ENCODE measurements at places on chromosomes 5 and 9.

DNA sequence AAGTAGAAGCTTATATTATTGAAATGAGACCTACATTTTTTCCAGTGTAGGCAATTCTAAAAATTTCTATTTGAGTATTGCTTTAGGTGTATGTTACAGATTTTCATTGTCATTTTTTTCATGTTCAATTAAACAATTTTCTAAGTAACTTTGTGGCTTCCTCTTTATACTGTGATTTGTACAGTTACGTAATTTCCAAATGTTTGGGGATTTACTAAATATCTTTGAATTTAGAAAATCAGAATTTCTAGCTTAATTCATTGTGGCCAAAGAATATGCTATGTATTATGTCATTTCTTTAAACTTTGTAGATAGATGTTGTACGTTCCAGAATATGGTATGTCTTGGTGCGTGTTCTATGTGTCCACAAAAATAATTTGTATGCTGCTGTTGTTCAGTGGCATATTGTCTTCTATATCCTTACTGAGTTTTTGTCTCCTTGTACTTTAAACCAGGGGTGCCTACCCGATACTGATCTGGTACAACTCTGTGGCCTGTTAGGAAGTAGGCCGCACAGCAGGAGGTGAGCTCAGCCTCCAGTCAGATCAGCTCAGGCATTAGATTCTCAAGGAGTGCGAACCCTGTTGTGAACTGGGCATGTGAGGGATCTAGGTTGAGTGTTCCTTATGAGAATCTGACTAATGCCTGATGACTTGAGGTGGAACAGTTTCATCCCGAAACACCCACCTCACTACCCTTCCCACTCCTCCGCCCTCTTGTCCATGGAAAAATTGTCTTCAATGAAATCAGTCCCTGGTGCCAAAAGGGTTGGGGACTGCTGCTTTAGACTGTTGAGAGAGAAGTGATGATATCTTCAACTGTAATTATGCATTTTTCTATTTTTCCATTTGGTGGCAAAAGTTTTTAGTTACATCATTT lies 63.5 kb downstream of the UBE2R2 start:
- no peak for DNase-seq

DNA sequence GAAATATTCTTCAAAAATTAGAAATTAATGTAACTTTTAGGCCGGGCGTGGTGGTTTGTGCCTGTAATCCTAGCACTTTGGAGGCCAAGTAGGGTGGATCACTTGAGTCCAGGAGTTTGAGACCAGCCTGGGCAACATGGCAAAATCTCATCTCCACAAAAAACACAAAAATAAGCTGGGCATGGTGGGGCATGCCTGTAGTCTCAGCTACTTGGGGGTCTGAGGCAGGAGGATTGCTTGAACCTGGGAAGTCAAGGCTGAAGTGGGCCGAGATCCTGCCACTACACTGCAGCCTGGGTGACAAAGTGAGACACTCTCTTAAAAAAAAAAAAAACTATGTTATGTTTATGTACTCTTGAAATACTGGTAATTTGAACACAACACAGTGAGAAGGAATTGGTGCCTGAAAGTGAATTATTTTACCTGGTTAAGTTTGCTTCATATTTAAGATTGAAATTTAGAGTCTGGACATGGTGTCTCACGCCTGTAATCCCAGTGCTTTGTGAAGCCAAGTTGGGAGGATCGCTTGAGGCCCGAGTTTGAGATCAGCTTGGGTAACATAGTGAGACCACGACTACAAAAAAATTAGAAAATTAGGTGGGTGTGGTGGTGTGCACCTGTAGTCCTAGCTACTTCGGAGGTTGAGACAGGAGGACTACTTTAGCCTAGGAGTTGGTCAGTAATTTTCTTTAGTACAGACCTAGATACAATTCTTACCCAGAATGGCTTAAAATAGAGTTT lies 15.0 kb downstream of the ARRDC3 start:
- DNase-seq, result no peak

GRCh38 chr5:68172314-68172713 lies 43.2 kb upstream of the PIK3R1 start:
- DNase-seq, result no peak

DNA sequence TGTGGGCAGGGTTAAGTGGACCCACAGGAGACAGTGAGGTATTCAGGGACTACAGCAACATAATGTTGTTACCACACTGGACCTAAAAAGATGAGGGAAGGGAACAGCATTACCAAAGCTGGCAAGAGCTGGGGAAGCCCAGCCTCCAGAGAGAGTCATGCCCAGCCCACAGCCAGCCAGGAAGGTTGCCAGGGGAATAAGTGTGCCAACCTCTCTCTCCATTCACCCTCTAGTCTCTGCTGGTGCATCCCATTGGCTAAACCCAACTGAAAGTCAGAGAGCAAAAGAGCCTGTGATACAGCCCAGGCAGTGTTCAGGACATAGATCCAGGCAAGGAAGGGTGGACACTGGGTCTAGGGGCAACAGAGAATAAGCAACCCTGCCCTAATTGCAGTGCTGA lies 35.8 kb upstream of the AFAP1L1 start:
- no peak for DNase-seq

- no peak for DNase-seq
Observed at GRCh38 chr5:181235323-181235688, 8.4 kb downstream of the RACK1 start.

DNA sequence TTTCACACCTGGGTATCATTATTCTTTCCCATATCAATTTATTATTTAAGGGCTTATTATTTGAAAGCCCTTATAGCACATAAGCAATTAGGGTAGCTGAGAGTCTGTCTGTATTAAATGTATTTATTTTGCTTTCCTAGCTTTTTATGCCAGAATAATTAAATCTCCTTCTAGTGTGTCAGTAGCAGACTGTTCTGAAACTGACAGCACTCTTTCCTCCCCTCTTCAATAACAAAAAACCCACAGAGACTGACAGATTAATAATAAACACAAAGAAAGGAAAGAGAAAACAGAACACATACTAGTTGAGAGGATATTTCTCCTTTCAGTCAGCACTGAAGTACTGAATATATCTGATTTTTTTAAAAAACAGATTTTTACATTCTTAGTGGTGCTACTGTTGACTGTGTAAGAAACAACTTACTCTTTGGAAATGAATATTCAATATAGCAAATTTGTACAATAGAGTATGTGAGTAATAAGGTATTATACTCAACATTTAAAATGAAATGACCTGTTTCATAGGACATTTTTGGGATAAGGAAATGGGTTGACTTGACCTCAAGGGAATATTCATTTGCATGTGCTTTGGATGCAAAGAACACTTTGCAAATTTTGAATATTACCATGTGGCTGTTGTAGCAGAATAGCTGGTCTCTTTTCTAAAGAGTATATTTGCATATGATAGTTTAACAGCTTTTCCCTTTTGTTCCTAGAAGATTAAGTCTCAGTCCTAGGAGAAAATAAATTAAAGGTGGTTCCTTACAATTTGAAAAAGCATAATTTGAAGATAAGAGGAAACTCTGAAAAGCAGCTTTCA lies 208.3 kb downstream of the SPATA31D1 start:
- DNase-seq, result no peak

GRCh38 chr9:76150013-76150412 lies 244.2 kb downstream of the RFK start:
- DNase-seq, result no peak

GRCh38 chr5:96565582-96566265 lies 96.5 kb upstream of the CAST start:
- DNase-seq, result peak; percentile 56

DNA sequence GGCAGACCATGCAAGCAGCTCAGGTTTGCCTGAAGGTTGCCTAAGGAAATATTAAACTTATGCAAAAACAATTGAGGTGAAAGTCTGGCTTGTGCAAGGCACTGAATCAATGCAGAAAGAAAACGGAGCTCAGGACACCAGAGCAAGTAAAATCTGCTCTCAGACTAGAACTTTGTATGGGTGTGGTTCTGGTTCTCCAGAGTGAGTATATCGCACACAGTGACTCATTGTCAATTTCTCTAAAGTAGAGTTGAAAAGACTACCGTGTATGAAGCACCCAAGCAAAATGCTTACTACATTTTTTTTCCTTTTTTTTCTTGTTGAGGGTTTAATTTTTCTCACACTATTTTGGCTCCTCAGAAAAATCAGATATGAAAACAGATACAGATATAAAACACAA lies 650.3 kb upstream of the CDH10 start:
- DNase-seq, result no peak

DNA sequence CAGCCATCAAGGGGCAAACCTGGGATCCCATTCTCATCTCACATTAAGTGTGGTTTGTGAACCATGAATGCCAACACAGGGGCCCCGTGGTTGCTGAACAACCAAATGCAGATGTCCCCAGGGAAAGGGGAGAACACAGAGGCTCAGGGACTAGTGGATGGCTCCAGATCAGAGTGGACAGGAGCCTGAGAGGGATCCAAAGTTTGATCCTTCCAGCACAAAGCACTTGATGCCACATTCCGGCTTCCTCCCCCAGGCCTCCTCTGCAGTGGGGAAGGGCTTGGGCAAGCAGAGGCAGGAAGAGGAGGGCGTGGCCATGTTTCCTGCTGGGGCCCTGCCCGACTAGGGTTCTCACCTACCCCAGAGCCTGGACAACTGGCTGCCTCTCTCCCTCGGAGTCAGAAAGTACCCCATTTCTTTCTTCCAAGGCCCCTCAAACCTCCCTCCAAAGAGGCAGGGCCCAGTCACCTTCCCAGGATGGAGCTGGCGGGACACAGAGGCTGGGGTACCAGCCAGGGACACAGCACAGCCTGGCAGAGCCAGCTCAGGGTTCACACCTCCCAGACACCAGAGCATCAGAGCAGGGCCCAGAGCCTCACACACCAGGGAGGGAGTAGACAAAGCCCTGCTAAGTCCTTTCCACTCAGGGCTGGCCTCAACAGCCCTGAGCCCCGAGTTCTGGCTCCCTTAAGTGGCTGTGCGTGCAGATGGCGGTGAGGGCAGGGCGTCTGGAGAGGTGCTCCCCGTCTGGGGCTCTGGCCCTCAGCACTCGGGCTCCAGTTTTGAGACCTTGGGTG lies 4.3 kb upstream of the RNF44 start:
- no peak for DNase-seq

- no peak for DNase-seq
Observed at GRCh38 chr9:37324261-37324683, 98.2 kb upstream of the GRHPR start.

- DNase-seq, result peak; percentile 74
Observed at GRCh38 chr9:2722715-2723114, 5.4 kb downstream of the KCNV2 start.

GRCh38 chr9:72390907-72391306 lies 25.9 kb upstream of the ZFAND5 start:
- no peak for DNase-seq

- DNase-seq, result no peak
Observed at GRCh38 chr9:8628791-8629190, 829.2 kb upstream of the DMAC1 start.

GRCh38 chr9:85631809-85632208 lies 109.9 kb downstream of the AGTPBP1 start:
- DNase-seq, result no peak

- DNase-seq, result no peak
Observed at GRCh38 chr5:14281746-14282181, 138.6 kb downstream of the TRIO start.

GRCh38 chr5:15719784-15720183 lies 219.8 kb downstream of the FBXL7 start:
- no peak for DNase-seq

GRCh38 chr9:135081731-135082130 lies 5.7 kb upstream of the OLFM1 start:
- no peak for DNase-seq

GRCh38 chr9:129131300-129132145 lies 20.3 kb downstream of the PTPA start:
- peak; percentile 86 for DNase-seq

GRCh38 chr5:90530736-90531487 lies 1.5 kb upstream of the LYSMD3 start:
- no peak for DNase-seq

- no peak for DNase-seq
Observed at GRCh38 chr5:175657593-175658271, at the start of gene HRH2. Gene HRH2 (plus strand): TSS chr5:175658071. CDS start chr5:175683234, 25,163 bp downstream.

- no peak for DNase-seq
Observed at GRCh38 chr9:98745470-98745869, 36.7 kb upstream of the GABBR2 start.

GRCh38 chr9:137545123-137545522 lies 5.1 kb downstream of the PNPLA7 start:
- peak; percentile 51 for DNase-seq

GRCh38 chr5:107519900-107520354 lies 150.8 kb downstream of the EFNA5 start:
- DNase-seq, result peak; percentile 5

GRCh38 chr9:86082870-86083269 lies 16.5 kb downstream of the GOLM1 start:
- DNase-seq, result no peak

GRCh38 chr5:55037890-55038289 lies 13.8 kb downstream of the GZMK start:
- DNase-seq, result no peak

- peak; percentile 47 for DNase-seq
Observed at GRCh38 chr5:120449501-120449900, 14.6 kb upstream of the PRR16 start.

- DNase-seq, result no peak
Observed at GRCh38 chr5:126488443-126489065, 65.3 kb downstream of the GRAMD2B start.

- no peak for DNase-seq
Observed at GRCh38 chr9:86601697-86602096, 247.5 kb upstream of the TUT7 start.

DNA sequence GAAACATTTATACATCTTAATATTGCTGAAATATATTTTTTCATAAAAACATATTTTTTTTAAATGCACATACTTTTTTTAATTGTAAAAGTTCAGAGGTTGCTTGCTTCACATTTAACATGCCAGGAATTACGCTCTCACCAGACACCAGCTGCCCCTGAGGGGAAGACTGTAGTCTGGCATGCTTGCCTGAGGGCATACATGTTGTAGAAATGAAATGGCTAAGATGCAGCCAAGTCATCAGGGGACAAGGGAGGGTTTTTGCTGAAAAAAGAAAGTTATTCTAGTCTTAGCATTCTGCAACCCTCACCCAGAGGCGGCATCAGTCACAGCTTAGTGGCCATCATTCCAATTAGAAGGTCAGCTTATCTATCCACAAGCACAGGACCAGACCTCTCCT lies 426.7 kb upstream of the FTMT start:
- DNase-seq, result no peak

DNA sequence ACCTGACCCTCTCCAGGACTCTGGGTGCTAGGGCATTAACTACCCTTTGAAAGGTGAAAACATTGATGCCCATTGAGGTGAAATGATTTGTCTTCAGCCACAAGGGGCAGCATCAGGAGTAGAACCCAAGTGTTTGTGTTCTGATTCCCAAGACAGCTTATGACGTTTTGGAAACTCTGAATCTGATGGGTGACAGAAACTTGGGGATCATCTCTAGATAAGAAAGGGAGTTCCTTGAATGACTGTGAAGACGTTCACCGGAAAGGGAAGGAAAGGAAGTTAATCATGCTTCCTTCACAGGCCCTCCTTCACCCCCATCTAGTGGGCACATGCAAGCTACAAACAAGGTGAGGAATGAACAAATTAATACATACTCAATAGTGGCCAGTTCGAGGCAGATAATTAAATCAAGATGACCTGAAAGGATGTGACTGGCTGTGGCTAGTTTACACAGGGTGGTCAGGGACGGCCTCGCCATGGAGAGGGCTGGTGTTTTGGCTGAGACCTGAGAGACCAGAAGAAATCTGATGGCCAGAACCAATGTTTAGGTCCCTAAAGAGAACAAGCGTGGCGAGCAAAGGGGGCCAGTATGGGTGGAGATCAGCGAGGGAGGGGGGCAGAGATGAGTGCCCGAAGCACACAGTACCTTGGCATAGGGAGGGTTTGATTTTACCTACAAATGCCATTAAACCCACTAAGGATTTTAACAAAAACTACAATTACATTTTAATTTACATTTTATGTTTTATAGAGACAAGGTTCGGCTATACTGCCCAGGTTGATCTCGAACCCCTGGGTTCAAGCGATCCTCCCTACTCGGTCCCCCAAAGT lies 937 bp upstream of the SLC26A2 start:
- DNase-seq, result peak; percentile 67
